ENCODE measurements at places on chromosomes 7 and 10. TPM values are rescaled to one million over a fixed set of nuclear protein-coding genes. Genes with fewer than 3 reads are reported as not detected.

DNA sequence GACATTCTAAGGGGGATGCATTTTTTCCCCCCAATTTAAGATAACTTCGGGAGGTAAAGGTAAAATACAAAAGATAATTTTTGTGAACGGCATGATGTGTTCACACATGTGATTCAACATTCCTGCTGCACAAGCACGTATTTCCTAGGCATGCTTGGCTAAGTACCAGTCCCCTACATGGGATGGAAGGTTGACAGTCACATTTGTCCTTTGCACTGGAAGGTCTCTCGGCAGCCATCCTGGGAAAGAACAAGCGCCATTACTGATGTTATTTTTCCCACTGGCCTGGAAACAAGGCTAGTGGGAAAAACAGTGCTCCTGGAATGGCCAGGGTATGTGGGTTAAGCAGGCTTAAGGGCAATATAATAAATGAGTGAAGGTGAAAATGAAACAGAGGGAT, 276.2 kb upstream of the AOAH start:
- no peaks in the 10 kb centered on the region for H3K36me3 ChIP-seq
- DNase-seq: no peak
- no peak overlapping the region for H3K27ac ChIP-seq
- no peaks in the 10 kb centered on the region for H3K27me3 ChIP-seq
- no peak overlapping the region for H3K4me3 ChIP-seq
- H3K4me1 ChIP-seq: no peaks in the 10 kb centered on the region

Gene TWIST1
- 8.6 TPM for total RNA-seq

Gene PLAC9
- 3.3 TPM for total RNA-seq

DNA sequence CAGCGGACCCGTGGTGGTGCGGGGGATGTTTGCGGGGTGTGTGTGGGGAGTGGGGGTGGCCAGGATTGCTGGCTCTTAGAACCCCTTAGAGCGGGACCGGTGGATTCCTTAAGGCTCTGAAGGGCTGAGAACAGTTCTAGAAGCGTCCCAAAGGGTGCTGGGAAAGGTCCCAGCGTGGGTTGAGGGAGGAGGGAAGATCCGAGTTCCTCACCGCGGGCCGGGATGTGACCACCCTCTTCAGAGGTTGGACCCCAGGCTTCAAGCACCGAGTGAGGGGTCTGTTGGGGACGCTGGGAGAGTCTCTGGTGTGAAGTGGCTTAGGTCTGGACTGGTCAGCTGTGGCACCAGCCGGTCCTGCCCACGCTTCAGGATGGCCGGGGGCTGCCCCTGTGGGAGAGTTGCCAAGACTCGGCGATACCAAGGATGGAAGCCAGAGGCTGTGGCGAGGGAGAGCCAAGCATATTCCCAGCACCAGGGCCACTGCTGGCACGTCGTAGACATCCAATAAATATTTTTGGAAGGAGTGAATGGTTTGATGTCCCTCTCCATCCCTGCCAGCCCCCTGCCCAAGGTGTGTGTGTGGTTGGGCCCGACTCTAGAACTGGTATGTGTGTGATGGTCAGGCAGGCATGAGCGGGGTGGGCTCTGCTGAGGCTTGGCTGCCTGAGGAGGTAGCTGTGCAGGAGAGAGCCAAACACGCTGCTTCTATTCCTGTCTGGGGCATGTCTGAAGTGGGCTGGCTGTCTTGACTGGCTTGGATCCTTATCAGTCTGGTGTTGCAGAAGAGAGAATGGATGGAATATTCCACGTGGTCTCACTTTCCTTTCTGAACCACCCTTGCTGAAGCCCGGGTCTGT, 19.2 kb downstream of the ZNF775 start:
- H3K27me3 ChIP-seq: no peaks in the 10 kb centered on the region
- DNase-seq: peak; percentile 26
- peaks cover 4% of the 10 kb centered on the region for H3K4me1 ChIP-seq
- H3K27ac ChIP-seq: no peak overlapping the region
- no peak overlapping the region for H3K4me3 ChIP-seq

DNA sequence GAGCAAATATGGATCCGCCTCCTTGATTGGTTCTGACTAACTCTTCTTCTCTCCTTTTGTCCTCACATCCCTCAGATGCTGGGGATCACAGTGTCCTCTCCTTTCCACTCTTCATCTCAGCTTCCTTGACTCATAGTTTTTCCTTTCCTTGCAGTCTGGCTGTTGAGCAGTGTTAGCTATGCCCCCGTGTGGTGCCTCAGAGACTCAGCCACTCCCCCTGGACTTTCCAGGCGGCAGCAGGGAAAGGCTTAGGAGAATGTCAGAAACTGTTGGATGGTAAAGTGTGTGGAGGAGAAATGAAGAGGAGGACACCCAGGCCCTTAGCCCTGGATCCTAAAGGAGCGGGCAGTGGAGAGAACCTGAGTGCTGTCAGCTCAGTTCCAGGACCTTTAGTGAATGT, 267.5 kb downstream of the CELF2 start:
- H3K27me3 ChIP-seq: no peaks in the 10 kb centered on the region
- H3K4me3 ChIP-seq: no peak overlapping the region
- no peak overlapping the region for H3K27ac ChIP-seq
- DNase-seq: no peak
- H3K36me3 ChIP-seq: no peaks in the 10 kb centered on the region

DNA sequence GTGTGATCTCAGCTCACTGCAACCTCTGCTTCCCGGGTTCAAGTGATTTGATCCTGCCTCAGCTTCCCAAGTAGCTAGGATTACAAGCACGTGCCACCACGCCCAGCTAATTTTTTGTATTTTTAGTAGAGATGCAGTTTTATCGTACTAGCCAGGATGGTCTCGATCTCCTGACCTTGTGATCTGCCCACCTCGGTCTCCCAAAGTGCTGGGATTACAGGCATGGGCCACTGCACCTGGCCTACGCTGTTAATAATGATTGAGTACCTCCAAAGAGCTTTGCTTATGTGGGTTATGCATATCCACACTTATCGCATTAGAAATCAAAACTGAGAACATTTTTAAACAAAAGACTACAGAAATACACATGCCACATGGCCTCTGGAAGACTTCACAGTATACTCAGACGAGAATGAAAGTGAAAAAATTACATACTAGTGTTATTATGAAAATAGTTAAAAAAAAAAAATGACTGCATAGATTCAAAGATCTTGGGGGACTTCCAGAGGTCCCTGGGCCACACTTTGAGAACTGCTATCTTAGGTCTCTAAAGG, 25.4 kb downstream of the RPP38 start:
- H3K27me3 ChIP-seq: no peaks in the 10 kb centered on the region
- H3K27ac ChIP-seq: no peak overlapping the region
- H3K36me3 ChIP-seq: no peaks in the 10 kb centered on the region
- no peaks in the 10 kb centered on the region for H3K4me1 ChIP-seq
- no peak overlapping the region for H3K4me3 ChIP-seq

DNA sequence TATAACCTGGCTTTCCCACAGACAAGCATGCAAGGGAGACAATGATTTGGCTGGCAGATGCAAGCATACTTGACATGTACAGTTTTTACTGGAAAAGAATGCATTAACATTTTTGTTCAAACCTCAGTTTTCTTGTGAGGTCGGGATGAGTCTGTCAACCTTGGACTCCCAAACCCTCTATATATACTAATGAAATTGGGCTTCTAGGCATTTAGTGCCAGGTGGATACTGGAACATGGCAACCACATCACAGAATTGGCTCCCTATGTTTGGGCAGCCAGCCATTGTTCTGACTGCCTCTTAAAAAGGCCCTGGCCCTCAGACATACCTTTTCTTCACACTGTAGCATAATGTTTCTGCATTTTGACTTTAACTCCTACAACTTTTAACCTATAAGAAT, 39.1 kb downstream of the CDK6 start:
- H3K27ac ChIP-seq: no peak overlapping the region
- H3K36me3 ChIP-seq: no peaks in the 10 kb centered on the region
- H3K27me3 ChIP-seq: no peaks in the 10 kb centered on the region
- H3K4me3 ChIP-seq: no peak overlapping the region
- DNase-seq: no peak

- H3K27ac ChIP-seq: no peak overlapping the region
- no peaks in the 10 kb centered on the region for H3K36me3 ChIP-seq
- H3K4me1 ChIP-seq: peaks cover 4% of the 10 kb centered on the region
- no peaks in the 10 kb centered on the region for H3K27me3 ChIP-seq
- DNase-seq: no peak
Measured at GRCh38 chr7:158018098-158018762, 569.4 kb downstream of the PTPRN2 start.

GRCh38 chr10:66586897-66587679, 338.7 kb upstream of the LRRTM3 start:
- no peak overlapping the region for H3K4me3 ChIP-seq
- H3K27ac ChIP-seq: no peak overlapping the region
- no peaks in the 10 kb centered on the region for H3K4me1 ChIP-seq
- no peak for DNase-seq
- no peaks in the 10 kb centered on the region for H3K27me3 ChIP-seq
